ENCODE measurements at places on chromosomes 5 and 9.

- no peak for DNase-seq
Observed at GRCh38 chr9:135960411-135961276, 529 bp downstream of the UBAC1 start.

DNA sequence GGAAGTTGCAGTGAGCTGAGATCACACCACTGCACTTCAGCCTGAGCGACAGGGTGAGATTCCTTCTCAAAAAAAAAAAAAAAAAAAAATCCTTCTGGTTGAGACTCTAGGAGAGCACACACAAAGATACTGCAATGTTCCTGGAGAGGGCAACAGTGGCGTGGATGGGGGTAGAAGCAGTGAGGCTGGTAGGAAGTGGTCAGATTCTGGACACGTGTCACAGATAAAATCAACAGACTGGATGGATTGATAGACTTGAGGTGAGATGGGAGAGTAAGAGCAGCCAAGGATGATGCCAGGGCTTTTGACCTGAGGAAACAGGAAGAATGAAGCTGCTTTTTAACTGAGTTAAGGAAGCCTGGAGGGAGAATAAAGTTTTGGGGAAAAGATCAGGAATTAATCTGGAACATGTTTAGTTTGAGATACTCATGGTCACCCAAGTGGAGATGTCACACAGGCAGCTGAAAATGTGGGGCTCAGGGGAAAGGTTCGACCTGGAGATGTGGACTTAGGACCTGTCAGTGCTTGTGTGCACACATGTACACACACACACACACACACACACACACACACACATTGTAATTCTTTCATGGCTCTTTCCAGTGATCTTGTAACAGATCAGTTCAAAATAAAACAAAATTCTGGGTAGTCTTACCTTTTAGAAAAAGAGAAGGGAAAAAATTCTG, 88.1 kb downstream of the FANCC start:
- no peak for DNase-seq

DNA sequence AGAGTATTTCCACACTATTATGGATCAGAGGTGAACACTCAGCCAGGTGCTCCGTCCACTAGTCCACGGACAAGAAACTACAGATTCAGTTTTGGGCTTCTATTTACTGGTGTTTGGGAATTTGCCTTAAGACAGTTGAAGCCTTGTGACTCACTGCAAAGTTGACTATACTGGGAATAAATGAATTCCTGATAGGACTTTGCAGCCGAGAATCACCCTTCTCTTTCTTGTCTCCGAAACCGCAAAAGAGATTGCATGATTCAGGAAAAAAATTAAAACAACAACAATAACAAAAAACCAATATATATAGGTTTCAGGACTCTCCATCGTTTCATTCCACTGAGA, 716 bp downstream of the TMEM171 start:
- no peak for DNase-seq

- DNase-seq: peak; percentile 68
Observed at GRCh38 chr9:14322211-14323082, 8.5 kb upstream of the NFIB start.

DNA sequence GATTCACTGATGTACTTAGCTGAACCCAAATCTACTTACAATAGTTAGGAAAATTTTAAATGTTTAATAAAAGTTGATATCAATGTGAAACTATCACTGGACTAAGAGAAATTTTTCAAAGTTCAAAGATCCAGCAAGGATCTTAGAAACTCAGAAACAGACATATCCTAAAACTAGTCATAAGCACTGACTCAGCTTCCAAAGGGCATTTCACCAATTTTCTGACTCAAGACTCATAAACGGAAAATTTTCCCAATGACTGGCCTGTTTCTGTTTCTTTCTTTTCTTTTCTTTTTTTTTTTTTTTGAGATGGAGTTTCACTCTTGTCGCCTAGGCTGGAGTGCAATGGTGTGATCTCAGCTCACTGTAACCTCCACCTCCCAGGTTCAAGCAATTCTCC, 66.6 kb downstream of the CDC14B start:
- DNase-seq: peak; percentile 87

GRCh38 chr5:54217826-54218503, 92.4 kb downstream of the ARL15 start:
- peak; percentile 82 for DNase-seq

- DNase-seq: no peak
Observed at GRCh38 chr9:134637696-134638501, 3.7 kb upstream of the COL5A1 start.

DNA sequence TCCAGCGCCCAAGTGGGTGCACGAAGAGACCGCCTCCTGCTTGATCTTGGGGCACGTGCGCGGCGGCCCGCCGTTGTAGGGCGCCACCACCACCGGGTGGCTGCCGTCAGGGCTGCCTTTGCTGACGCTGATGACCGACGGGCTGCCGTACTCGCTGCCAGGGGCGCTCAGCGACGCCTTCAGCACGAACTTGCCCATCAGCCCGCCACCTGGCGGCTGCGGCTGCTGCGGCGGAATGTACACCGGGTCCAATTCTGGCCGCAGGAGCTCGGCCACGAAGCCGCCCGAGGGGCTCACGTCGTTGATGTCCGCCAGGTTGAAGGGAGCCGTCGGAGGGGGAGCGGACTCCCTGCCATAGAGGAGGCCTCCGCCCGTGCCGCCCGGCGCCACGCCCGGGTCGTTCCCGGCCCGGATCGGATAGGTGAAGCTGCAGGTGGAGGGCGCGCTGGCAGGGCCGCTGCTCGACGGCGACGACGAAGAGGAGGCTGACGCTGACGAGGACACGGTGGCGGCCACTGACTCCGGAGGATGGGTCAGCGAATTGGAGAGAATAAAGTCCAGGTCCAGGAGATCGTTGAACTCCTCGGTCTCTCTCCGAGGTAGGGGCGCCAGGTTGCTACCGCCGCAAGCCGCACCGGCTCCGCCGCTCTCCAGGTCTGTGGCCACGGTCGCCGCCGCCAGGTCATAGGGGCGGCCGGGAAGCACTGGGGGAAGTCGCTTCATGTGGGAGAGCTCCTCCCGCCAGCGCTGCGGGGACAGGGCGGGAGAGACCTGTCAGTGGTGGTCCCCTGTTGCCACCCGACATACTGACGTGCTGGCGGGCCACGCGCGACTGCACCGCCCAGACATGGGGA, 1.8 kb downstream of the KLF4 start:
- DNase-seq: peak; percentile 61

GRCh38 chr5:158619083-158619788, 480.5 kb downstream of the EBF1 start:
- DNase-seq: no peak

- no peak for DNase-seq
Observed at GRCh38 chr5:66326276-66326675, 182.2 kb downstream of the SREK1 start.

- no peak for DNase-seq
Observed at GRCh38 chr5:111762895-111763294, 5.9 kb upstream of the NREP start.

All from AG10803 (cell line).